LHCN-M2 (cell line): ENCODE measurements at places on chromosomes 11 and 22. TPM values are rescaled to one million over a fixed set of nuclear protein-coding genes. Genes with fewer than 3 reads are reported as not detected.

DNA sequence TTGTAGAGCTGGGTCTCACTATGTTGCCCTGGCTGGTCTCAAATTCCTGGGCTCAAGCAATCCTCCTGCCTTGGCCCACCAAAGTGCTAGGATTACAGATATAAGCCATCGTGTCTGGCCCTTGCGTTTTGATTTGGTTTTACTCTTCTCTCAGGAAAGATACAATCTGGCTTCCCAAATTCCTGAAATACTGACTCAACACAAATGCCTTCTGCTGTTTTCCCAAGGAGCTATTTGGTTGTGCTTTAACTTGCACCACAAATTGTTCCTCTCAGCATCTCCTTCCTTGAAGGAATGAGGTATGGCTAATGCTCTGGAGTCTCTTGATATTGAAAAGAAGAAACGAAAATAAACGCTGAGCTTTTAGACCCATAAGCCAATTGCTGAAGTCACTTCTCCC, 110.0 kb upstream of the PAX6 start:
- DNase-seq = peak; percentile 12

GRCh38 chr22:44392446-44392921, 79.7 kb upstream of the SHISAL1 start:
- DNase-seq = no peak

DNA sequence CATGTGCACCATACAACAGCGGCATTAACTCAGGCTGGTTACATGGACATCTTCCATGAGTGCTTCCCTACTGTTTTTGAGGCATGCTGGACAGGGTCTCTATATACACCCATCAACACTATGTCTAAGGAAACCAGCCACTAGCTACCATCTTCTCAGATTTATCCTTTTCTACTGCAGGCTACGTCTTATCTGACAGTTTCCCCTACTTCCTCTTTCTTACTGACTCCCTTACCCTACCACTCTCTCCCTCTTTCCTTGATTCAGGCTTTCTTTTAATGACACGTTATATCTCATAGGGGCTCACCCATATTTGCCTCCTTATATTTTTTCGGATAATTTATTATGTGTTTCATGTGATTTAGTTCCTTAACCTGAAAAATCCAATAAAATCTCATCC, 41.8 kb downstream of the DDI1 start:
- no peak for DNase-seq

- peak; percentile 53 for DNase-seq
These were observed 20.9 kb downstream of the KREMEN1 start for GRCh38 chr22:29093501-29094300.

Gene CCDC116
- total RNA-seq = 0.06 and 0.26 TPM in 2 replicates

GRCh38 chr11:72241291-72241781, 2.6 kb downstream of the PHOX2A start:
- no peak for DNase-seq

Gene OR5P2
- total RNA-seq = not detected in 2 replicates

Gene PITPNB
- total RNA-seq = 18.3 and 24.2 TPM in 2 replicates

DNA sequence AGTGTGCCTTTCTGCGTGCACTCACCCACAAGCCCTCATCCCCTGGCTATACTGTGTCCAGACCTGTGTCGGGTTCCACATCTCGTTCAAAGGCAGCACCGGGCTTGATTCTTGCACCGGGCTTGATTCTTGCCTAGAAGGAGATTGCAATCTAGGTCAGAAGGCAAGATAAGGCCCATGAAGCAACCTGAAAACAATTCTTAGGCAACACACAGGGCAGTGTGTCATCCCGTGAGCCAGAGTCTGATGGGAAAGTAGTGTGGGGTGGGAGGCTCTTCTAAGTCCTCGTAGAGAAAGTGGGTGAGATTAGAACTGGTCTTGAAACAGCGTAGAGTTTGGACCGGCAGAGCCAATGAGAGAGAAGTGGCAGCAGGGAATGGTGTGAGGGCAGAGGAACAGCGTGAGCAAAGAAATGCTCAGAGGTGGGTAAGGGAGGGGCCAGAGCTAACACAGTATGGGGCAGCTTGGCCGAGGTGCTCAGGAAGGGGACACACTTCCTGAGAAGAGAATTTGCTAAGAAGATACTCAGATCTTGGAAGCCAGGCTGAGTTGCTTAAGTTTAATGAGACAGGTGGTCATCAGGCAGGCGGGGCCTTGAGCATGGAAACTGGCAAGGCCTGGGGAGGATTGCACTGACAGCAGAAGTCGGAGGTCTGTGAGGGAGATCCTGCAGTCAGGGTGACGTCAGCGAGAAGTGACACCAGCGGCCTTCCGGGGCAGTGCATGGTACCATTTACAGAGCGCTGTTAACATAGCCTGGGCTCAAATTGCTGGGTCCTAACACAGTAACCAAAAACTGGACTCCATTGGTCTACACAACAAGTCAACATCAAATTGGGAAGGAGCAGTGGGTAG, 40.7 kb upstream of the DKK3 start:
- DNase-seq = no peak

DNA sequence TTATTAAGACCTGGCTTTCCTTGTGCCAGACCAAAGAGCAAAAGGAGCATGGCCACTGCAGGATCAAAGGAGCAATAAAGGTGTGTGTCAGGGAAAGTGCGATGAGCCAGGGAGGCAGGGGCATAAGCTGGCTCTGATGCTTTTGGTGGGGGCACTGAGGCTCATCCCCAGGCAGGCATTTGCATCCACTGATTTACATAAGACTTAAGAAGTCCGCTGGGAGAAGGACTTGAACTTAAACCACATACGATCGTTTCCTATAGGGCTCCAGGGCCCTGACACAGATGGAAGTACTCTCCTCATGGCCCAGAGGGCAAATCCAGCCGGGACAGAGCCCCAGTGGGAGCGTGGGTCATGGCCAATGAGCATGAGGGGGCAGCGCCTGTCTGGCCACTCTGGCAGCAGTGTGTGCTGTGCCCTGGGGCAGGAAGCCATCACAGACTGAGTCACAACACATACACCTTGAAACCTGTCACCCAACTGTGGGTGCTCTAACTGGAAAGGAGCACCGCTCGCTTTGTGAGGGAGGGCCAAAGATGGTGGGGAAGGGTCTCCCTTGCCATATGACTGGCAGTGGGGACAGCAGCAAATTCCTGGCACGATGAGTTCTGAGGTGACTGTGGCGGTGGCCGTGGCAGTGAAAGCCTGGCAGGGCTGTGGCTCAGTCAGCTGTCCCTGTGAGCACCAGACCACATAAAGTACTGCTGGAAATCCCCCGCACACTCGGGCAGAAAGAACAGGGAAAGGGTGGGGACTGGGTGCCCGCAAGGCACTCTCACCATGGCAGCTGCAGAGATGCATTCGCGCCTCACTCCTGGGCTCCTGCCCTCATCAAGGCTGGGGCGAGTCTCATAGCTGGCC, 79.4 kb upstream of the LMO1 start:
- no peak for DNase-seq

Gene OR51E2
- not detected in 2 replicates for total RNA-seq

DNA sequence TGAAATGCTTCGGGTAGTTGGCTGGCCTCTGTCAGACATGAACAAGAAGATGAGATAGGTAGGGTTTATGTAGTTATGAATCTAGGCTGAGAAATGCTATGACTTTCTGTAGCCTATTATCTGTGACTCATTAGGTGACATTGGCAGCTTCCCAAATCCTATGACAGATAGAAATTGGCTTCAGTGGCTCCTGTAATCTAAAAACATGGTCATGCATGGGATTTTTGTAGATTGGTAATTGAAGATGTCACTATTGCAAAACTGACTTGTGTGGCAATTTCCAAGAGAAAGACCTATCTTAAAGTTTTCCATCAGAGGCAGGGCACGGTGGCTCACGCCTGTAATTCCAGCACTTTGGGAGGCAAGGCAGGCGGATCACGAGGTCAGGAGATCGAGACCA, 29.4 kb upstream of the GRIK4 start:
- peak; percentile 14 for DNase-seq

Gene ARAP1
- 50.1 and 51.3 TPM in 2 replicates for total RNA-seq

Gene SMIM35
- total RNA-seq = not detected in 2 replicates

Gene PVALB
- not detected in 2 replicates for total RNA-seq

DNA sequence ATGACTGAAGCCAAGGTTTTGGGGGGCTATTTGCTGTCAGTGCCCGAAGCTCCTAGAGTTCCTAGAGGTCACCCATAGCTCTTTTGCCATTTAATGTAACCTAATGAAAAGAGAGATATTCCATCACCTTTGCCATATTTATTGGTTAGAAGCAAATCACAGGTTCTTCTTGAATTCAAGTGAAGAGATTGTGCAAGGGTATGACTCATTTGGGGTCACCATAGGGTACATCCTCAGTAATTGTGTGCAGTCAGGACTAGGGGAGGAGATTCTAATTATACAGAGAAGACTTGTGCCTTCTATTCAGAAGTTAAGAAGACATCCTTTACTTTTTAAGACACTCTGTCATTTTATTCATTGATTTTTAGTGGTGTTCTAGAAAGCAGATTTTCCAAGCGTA, 6.9 kb upstream of the PRAME start:
- peak; percentile 34 for DNase-seq

Gene OLFML1
- not detected in 2 replicates for total RNA-seq

Gene INPP5J
- 0.06 TPM in 2 replicates for total RNA-seq
